HFF-Myc (cell line): ENCODE measurements at places on chromosomes 16 and 17.

DNA sequence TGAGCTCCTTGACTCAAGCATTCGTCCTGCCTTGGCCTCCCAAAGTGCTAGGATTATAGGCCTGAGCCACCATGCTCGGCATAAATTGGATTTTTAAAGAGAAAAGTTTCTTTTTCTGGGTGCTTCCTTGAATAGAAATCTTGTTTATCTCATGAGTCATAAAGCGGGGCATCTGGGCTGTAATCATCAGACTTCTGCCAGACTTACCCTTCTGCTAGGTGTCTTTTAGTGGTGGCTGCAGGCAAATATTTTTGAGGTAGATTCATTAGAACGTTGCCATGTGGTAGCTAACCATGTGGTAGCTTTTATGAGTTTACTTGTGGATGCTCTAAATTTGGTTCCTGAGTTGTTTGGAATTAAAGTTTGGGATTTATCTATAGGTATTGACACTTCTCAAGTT, 13.4 kb downstream of the PGS1 start:
- DNase-seq: no peak

- DNase-seq: no peak
These were observed 281.7 kb upstream of the ZFHX3 start for GRCh38 chr16:73329358-73330286.

DNA sequence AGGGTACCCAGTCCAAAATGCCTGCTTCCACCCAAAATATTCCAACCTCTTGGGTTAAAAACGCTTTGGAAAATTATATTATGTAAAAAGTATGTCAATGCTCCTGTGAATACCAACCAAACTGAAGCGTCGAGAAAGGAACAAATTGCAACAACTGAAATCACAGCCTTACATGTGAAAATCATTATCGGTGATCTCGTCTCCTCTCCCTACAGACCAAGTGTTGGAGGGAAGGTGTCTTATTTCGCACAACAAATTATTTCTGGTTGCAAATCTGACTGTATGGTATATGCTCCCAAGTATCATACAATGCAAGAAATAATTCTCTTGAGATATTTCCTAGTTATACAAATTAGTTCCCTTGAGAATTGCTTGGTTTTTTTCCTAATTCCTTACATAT, 89.3 kb upstream of the CDYL2 start:
- no peak for DNase-seq

DNA sequence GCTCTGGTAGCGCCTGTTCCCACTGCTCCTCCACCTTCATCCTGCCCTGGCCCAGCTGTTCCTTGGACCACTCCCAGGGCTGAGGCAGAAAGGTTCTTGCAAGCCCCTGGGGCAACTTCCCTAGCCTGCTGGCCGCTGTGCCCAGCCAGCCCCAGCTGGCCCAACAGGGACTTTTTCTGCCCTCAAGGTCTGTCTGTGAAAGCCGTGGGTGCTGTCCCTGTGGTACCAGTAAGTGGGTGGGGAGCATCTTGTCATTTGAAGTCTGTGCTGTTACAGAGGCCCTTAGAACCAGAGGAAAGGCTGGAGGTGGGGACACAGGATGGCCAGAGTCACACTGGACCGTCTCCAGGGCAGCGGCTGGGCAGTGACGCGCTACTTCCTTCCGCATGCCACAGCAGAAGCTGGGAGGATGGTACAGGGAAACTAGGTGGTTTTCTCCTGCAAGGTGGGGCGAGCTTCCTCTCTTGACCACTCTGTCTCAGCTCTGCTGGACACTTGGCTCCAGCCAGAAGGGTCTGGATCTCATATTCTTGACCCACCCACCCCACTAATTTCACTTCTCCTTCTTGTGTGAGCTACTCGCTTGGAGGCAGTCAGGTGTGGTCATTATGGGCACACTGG, 87.8 kb downstream of the PLCG2 start:
- DNase-seq: no peak

GRCh38 chr16:66486773-66487579, 59.9 kb downstream of the BEAN1 start:
- DNase-seq: no peak

- DNase-seq: no peak
These were observed 115.0 kb downstream of the HS3ST2 start for GRCh38 chr16:22928882-22929435.

DNA sequence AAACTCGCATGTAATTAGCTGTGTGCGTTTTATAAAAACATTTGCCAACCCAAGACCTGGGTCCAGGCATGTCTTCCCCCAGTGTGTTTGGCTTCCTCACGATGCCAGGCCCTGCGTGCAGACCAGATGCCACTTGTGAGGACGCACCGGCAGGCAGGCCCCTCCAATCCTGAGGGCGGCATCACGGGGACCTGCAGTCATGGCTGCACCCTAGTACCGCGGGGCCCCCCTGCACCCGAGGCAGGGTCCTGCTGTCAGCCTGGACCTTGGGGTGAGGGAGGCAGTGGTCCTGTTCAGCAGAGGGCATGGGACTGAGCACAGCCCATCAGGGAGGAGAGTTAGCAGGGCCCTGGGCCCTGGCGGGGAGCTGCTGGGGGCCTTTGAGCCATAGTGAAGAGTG, 55.3 kb upstream of the ZNF750 start:
- no peak for DNase-seq

DNA sequence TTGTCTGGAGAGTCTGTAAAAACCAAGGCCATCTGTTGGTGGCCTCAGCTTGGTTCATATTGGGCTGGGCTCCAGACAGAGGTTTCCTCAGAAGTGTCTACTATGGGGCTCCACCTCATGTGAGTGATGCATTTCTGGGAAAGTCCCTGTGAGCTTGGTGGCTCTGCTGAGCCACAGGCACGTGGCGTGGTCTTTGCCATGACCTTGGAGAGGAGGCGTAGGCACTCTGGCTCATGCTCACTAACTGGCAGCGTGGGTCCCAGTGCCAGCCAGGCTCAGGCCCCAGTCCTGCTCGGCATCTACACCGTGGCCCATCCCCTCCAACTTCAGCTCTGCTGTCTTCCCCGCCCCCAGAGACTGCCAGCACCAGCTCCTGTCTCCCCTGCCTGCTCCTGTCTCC, 10.7 kb upstream of the SMTNL2 start:
- DNase-seq: no peak

- DNase-seq: no peak
These were observed 12.0 kb downstream of the ARL4D start for GRCh38 chr17:43410557-43411368.

DNA sequence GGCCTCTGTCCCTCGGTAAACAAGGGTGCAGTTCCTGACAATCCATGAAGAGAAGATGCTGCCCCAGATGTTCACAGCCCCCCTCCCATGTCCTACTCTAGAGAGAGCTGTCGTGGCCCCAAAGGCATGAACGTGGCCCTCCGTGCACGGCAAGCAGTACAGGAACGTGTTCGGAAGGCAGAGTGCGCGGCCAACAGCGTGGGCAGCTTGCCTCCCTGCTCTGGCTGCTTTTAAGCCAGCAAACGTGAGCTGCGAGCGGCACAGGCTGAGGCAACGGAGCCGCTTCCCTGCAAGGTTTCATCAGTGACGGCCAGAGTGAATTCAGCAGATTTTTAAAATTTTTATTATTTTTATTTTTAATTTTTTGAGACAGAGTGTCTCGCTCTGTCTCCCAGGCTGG, 37.2 kb downstream of the PEMT start:
- no peak for DNase-seq

DNA sequence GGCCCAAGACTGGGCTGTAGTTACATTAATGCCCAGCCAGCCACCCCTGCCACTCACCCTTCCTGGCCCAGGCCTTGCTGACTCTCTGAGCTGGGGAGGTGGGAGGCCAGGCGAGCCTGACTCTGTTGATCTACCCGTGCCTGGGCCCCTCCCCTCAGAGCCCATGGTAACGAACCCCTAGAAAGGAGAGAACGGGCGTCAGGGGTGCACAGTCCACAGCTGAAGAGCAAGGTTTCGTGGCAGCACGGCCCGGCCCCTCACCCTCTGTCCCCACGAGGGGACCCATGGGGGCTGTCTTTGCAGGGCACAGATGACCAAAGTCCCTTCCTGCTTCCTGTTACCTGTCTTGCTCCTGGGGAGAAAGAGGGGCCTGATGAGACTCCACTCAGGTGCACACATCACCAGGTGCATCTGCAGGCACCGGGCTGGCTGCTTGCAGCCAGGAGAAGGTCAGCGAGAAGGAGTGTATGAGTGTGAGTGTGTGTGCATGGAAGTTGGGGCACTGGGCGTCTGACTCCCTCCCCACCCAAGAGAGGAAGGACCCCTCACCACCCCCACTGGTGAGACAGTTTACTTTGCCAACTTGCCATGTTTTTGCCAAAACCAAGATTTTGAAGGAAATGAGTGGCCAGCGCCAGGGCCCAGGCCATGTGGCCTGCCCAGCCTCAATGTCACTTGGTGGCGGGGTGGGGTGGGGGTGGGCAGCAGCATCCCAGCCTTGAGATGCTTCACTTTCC, 359.1 kb downstream of the SEC14L1 start:
- DNase-seq: no peak

- DNase-seq: no peak
These were observed 1972.6 kb downstream of the TP53TG3F start for GRCh38 chr16:35431829-35432663.

DNA sequence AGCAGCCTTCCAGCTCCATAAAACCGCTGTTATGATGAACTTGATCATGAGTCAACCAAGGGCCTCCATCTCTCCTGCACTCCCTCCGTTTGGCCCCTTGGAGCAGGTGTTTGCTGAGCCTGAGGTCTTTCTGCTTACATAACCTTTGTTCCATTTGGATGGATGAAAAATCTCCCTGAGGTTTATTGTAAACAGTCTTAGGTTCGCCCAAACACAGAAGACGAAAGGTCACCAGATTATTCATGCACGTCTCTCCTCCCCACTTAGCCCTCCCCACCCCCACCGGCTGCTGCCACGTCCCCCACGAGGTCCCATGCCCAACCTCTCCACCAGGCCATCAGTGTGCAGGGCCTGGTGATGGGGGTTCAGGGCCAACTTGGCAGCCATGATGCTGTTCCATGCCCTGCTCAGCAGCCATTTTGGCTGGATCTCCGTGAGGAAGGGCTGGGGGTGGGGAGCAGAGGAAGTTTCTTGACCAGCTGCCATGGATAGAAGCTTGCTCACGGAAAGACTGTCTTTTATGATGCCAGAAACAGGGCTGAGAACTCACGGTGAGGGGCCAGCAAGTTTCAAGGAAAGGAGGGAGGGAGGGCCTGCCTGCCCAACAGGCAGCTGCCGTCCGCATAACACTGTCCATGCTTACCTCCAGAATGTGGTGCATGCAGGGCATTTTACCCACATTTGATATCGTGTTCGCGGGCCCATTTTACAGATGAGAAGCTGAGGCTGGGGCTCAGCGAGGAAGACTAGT, 47.8 kb upstream of the FOXF1 start:
- no peak for DNase-seq

DNA sequence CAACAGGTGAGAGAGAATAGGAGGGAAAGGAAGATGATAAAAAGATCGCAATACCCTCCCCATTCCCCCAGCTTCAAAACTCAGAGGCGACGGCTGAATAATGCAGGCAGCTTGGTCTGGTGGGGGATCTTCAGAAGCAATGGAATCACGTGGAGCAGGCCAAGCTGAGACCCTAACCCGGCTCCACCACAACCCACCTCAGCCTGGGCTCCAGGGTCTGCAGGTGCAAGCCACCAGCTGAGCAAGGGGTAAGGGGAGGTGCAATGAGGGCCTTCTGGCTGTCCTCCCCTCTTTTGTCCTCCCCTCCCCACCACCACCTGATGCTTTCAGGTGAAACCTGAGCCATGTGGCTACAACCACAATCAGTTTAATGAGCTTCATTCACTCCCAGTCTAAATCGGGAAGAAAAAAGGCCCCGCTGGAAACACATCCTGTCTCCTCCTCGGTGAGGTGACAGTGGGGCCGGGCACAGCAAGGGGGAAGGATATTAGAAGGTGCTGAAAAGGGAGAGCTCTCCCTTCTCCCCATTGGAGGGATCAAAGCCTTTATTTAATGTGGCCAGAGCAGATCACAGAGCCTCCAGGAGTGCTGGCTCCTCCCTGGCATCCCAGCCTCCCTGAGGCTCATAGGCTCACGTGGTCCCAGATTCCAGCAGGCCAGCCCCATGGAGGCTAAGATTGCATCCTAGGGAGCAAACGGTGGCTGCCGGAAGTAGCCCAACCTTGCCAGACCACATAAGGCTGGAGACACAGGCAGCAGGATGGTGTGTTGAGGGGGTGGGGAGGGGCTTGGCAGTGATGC, 261.0 kb downstream of the SOX9 start:
- no peak for DNase-seq

DNA sequence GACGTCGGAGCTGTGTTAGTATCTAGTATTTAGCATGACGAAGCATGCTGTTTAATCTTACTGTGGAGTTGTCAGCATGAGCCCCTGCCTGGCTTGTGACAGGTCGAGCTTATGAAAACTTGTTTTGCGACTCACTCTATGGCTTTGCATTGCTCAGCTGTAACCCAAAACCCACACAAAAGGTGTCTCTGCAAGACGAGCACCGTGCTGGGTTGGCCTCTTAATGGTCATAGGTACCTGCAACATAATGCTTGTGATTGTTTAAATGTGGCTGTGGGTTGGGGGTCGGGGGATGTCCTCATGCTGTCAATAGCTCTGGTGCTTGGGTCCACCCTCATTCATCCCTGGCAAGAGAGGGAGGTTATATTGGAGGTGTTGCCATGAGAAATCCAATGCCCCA, 5.4 kb downstream of the NTN1 start:
- no peak for DNase-seq

DNA sequence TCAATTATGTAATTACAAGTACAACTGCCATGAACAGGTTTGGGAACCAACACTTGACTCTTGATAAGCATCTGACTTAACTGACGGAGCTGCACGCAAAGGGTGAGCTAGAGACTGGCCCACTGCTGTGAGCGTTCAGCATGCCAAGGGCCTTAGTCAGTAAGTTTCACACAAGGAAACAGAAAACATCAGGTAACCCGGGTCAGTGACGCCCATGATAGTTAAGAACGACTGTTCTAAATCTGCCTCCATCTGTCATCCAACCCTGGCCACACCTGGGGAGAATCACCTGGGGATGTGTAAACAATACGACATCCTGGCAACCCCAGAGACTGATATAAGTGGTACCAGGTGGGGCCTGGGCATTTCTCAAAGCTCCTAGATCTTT, 12.3 kb downstream of the SMIM5 start:
- no peak for DNase-seq

- DNase-seq: no peak
These were observed 11.2 kb upstream of the SBK1 start for GRCh38 chr16:28280881-28281836.

DNA sequence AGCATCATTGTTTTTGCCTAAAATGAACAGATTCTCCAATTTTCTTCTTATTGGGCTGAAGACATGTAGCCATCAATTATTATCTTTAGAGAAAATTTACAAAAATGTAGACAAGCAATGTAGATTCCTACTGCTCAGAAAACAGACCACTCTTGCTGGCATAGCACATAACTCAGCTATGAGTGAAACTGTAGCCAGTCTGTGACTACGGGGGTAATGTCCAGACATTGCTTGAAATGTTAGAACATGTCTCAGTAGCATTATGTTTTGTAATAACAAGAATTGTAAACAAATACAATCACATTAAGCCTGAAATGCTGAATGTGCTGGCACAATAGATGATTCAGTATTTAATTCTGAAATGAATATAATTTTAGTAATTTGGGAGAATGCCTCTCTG, 265.7 kb upstream of the KCNJ16 start:
- no peak for DNase-seq
